A549 treated with DMSO at 1 μM for 4 hours (cell line): ENCODE measurements at places on chromosomes 2 and 18. TPM values are rescaled to one million over a fixed set of nuclear protein-coding genes. Genes with fewer than 3 reads are reported as not detected.

The FAM124B gene
- not detected in 5 replicates for total RNA-seq

The SCYGR4 gene
- not detected in 5 replicates for total RNA-seq

The FSHR gene
- total RNA-seq = not detected in 5 replicates

The TUBA3D gene
- not detected in 5 replicates for total RNA-seq
